ENCODE measurements at places on chromosomes 3 and 15. TPM values are rescaled to one million over a fixed set of nuclear protein-coding genes. Genes with fewer than 3 reads are reported as not detected.

GOLGA6B gene
- not detected for total RNA-seq

STXBP5L gene
- total RNA-seq, result not detected

CAMP gene
- total RNA-seq, result 3.1 TPM

CCR9 gene
- total RNA-seq, result not detected

ZDHHC3 gene
- 53.7 TPM for total RNA-seq

TTC23 gene
- total RNA-seq, result 30.5 TPM

SMCO1 gene
- total RNA-seq, result not detected

MME gene
- 16.1 TPM for total RNA-seq

TGM5 gene
- total RNA-seq, result 1.5 TPM

TRH gene
- not detected for total RNA-seq

CHST2 gene
- total RNA-seq, result 22.9 TPM

CDC25A gene
- total RNA-seq, result 8.2 TPM

CTSH gene
- total RNA-seq, result 346 TPM

CELF6 gene
- 0.21 TPM for total RNA-seq
